Pulmonary artery endothelial cell (primary cell): ENCODE measurements at places on chromosomes 4 and X. TPM values are rescaled to one million over a fixed set of nuclear protein-coding genes. Genes with fewer than 3 reads are reported as not detected.

Gene NELFA
- total RNA-seq = 14.2 and 15.4 TPM in 2 replicates

- no peak for DNase-seq
Observed at GRCh38 chr4:152321398-152321797, 214.5 kb downstream of the FBXW7 start.

Gene AFM
- not detected in 2 replicates for total RNA-seq

DNA sequence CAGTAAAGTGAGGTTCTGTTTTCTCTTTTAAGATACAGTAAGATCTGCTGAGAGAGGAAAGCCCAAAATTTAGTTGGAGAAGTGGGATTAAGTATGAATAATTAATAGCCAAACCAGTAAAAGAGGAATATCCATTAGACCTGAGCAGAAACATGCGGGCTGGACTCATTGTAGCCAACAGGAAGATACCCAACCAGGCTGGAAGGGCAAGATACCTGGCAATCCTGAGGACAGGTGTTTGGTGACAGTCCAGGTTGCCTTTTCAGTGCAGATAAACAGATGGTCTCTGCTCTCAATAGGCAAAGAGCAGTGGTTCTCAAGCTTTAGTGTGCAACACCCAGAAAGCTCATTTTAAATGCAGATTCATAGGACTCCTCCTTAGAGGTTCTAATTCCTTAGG lies 980.8 kb upstream of the GRID2 start:
- DNase-seq = no peak

- no peak for DNase-seq
Observed at GRCh38 chrX:37320541-37321203, 28.5 kb upstream of the PRRG1 start.

GRCh38 chr4:171448919-171449481 lies 364.2 kb upstream of the GALNTL6 start:
- no peak for DNase-seq

GRCh38 chr4:185738820-185739219 lies 73.2 kb downstream of the SORBS2 start:
- no peak for DNase-seq

DNA sequence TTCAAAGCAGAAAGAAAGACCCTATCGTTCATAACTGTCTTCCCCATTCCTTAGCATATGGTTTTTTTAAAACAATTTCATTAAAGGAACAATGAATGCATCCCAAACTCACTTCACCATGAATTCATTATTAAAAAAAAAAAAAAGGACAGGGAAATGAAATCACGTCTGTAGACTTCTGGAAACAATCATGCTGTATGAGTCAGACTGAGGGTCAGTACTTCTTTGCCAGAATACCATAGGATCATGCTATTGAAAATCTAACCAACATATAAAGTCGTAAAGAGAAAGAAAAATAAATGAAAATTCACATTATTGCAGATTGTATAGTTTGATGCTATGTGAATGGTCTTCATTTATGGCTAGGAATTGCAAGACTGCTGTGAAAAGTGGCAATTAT lies 144.4 kb downstream of the PCDH18 start:
- DNase-seq = no peak

DNA sequence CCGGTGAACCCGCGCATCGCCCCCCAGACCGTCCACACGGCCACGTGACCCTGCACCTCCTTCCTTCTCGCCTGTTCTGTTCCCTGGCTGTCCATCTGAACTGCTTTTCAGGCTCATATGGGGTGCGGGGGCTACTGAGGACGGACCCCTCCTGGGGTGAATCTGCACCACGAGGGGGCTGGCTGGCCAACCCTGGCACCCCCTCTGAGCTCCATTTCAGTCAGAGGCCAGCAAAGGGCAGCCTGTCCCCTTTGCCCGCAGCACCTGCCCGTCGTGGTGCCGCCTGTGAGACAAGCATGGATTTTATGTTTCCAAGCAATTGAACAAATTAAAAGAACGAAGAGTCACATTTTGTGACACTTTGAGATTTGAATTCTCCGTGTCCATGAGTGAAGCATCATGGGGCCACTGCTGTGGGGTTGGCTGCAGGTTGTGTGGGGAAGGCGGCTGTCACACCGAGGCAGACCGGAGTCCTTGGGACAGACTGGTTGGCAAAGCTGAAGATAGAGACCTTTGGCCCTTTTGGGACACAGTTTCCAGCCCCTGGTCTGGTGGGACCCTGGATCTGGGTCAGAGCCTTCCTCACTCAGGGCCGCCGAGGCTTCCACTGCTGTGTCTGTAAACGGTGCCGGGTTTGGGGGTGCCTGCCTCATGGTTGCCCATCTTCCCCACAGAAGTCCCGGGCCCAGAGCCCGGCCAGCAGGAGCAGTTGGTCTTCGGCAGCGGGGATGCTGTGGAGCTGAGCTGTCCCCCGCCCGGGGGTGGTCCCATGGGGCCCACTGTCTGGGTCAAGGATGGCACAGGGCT lies 5.7 kb downstream of the FGFR3 start:
- no peak for DNase-seq

GRCh38 chrX:50779694-50780093 lies 34.3 kb downstream of the SHROOM4 start:
- no peak for DNase-seq

Gene CSAG1
- total RNA-seq = not detected in 2 replicates

Gene MGARP
- total RNA-seq = 55.8 and 57.2 TPM in 2 replicates

DNA sequence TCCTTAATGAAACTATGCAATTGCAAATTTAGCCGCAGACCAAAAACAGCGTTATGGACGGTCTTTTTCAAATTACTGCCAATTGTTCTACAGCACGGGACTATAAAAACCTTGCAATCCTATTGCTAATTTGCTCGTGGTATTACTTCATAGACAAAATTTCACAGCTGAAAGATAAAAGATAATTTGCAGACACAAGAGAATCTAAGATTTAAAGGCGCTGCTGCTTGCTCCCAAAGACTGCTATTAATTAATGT lies 1.4 kb upstream of the CAMK2D start:
- no peak for DNase-seq

GRCh38 chr4:181173046-181173445 lies 1070.2 kb upstream of the TENM3 start:
- DNase-seq = no peak

- no peak for DNase-seq
Observed at GRCh38 chr4:123345935-123346300, 50.7 kb upstream of the SPRY1 start.

- no peak for DNase-seq
Observed at GRCh38 chrX:141632124-141632523, 42.6 kb downstream of the SPANXA2 start.

Gene PAGE2
- total RNA-seq = not detected in 2 replicates

DNA sequence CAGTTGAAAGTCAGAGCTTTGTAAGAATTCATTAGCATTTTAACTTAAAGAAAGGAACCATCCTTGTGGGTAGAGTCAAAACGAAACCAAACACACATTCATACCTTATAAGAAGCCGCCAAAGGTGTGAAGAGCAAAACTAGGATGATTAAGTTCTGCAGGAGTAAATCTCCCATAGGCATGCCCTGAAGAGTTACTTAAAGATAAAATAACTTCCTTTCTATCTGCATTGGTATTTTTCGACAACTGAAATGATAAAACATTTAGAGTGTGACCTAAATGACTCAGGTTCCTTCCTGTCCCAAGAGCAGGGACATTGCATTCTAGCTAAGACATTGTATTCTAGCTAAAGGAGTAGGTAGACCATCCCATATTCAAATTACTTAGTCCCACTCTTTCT lies 75.3 kb downstream of the BCOR start:
- no peak for DNase-seq

DNA sequence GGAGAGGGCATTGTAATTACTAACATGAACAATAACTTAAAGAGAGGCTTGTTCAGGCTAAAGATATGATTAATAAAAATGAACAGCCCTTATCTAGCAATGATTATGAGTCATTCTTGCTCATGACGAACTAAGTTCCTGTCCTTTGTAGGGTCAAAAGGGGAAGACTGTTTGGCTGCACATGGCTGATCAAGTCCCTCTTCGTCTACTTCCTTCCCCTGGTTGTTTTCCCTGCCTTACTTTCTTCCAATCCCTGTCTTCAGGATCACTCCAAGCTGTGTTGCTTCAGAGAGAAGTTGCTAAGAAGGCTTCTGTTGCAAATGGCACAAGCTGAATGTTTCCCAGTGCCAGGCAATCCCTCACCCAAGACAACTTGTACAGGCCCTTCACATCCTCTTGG lies 115.0 kb upstream of the HS3ST1 start:
- DNase-seq = peak; percentile 91

Gene MPC1L
- total RNA-seq = not detected in 2 replicates

DNA sequence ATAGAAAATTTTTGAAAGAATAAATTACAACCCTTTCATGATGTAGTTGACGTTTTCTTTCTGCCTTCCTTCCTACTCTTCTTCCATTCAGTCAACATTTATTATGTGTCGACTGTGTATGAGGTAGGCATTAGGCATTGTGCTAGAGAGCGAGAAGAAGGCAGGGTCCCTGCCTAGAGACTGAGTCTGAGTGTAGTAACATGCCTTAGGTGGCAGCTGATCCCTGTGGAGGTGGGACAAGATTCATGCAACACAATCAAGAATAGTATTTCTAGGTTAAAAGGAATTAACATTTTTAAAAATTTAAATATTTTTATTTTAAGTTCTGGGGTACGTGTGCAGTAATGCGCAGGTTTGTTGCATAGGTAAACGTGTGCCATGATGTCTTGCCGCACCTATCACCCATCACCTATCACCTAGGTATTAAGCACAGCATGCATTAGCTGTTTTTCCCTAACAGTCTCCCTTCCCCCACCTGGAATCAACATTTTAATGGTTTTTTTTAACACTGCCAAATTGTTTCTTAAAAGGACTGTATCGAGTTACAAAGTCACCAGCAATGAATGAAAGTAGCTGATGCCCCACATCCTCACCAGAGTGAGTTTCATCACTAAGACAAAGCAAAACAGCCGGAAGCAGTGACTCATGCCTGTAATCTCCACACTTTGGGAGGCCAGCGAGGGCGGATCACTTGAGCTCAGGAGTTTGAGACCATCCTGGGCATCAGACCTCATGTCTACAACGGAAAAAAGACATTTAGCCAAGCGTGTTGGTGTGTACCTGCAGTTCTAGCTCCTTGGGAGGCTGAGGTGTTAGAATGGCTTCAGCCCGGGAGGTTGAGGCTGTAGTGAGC lies 84.0 kb downstream of the WWC2 start:
- DNase-seq = peak; percentile 73

DNA sequence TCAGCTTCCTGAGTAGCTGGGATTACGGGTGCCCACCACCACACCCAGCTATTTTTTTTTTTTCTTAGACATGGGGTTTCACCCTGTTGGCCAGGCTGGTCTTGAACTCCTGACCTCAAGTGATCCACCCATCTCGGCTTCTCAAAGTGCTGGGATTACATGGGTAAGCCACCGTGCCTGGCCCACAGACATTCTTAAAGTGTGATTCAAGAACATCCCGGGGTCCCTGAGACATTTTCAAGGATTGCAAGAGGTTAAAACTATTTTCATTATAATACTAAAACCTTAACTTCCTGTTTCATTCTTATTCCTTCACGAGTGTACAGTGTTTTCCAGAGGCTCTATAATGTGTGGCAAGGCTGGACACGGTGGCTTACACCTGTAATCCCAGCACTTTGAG lies 318.7 kb downstream of the CAMK2D start:
- DNase-seq = no peak

DNA sequence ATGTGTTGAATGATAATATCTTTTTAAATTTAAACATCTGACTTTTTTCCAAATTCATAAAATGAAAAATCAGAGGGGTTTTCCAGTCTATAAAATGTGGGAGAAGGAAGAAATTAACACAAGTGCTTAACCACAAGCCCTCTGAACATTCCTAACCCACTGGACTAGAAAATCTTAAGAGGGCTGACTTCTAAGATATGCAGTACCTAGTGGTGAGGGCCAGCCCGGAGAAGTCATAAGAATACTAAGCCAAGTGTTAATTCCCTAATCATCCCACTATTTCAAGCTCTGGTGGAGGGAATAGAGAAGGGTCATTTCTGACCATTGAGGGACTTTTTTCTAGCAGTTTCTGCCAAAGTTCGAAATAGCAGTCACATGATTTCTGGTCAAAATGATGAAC lies 86.9 kb upstream of the NEIL3 start:
- no peak for DNase-seq

Gene UGT2B10
- total RNA-seq = not detected in 2 replicates

GRCh38 chr4:61517144-61517543 lies 317.0 kb downstream of the ADGRL3 start:
- DNase-seq = no peak

GRCh38 chrX:116726806-116727205 lies 264.0 kb upstream of the CT83 start:
- no peak for DNase-seq

Gene ARMCX4
- total RNA-seq = 4.6 and 6.4 TPM in 2 replicates

GRCh38 chr4:166128403-166128802 lies 255.4 kb downstream of the TLL1 start:
- no peak for DNase-seq

DNA sequence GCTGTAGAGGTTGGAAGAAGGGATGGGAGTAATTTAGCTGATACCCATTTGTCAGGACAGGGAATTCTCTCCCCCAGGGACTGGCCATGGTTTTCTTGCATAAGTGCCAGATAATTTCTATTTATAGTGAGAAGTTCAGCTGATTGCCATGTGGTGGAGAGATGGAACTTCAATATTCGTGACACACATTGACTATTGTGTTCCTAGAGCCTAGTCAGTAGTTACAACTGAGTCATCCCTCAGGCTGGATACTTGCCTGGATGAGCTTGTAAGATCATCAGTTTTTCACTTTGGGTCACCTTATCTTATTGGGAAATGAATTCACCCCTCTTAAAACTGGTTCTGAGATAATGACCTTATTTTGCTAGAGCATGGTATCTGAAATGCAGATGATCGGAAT lies 32.2 kb downstream of the CFAP299 start:
- no peak for DNase-seq

GRCh38 chrX:94524867-94525266 lies 850.9 kb downstream of the FAM133A start:
- no peak for DNase-seq

DNA sequence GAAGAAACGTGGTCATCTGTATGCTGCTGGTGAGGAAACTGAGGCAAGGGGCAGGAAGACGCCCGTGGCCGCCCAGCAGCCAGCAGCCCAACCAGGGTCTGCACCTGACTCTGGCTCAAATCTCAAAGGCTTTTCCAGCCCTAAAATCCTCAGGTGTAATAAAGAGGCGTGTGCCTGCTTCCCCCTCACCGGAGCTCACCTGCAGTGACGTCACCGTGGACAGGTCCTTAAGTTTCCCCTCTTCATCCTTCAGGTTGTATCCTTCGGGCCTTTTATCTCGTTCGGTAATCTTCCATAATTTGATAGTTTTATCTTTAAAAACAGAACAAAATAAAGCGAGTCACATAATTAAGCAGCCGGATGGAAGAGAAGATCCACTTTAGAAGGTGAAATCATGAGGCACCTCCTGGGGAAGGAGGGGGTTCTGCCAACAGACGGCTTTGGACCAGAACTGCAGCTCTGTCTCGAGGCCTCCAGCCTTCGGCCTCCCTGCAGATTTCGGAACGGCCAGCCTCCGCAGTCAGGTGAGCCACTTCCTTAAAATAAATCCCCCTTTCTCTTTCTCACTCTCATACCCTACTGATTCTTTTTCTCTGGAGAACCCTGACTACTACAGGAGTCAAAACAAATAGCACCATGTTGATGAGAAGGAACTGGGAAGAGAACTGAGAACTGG lies 96.7 kb downstream of the PPP2R2C start:
- DNase-seq = no peak

Gene TEC
- 0.13 and 0.81 TPM in 2 replicates for total RNA-seq
